ENCODE measurements at places on chromosomes 1 and 21.
A peak's percentile ranks its signal among the peaks of the same experiment; 100 is the strongest.

- DNase-seq, result no peak
These were observed 38.9 kb upstream of the PRRC2C start for GRCh38 chr1:171446386-171446785.

DNA sequence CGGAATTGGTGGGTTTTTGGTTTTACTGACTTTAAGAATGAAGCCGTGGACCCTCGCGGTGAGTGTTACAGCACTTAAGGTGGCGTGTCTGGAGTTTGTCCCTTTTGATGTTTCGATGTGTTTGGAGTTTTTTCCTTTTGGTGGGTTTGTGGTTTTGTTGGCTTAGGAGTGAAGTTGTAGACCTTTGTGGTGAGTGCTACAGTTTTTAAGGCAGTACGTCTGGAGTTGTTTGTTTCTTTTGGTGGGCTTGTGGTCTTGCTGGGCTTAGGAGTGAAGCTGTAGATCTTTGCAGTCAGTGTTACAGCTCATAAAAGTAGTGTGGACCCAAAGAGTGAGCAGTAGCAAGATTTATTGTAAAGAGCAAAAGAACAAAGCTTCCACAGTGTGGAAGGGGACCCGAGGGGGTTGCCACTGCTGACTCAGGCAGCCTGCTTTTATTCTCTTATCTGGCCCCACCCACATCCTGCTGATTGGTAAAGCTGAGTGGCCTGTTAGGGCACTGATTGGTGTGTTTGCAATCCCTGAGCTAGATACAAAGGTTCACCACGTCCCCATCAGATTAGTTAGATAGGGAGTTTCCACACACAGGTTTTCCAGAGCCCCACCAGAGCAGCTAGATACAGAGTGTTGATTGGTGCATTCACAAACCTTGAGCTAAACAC is 20.9 kb downstream of the HENMT1 start:
- DNase-seq, result no peak

GRCh38 chr1:181089676-181090544 is 1.4 kb downstream of the IER5 start:
- DNase-seq, result peak; percentile 34

- no peak for DNase-seq
These were observed 74.0 kb downstream of the CACNA1E start for GRCh38 chr1:181557313-181557712.

Data from GDM1 (cell line).